G401 (cell line): ENCODE measurements at places on chromosomes 5 and 9.

DNA sequence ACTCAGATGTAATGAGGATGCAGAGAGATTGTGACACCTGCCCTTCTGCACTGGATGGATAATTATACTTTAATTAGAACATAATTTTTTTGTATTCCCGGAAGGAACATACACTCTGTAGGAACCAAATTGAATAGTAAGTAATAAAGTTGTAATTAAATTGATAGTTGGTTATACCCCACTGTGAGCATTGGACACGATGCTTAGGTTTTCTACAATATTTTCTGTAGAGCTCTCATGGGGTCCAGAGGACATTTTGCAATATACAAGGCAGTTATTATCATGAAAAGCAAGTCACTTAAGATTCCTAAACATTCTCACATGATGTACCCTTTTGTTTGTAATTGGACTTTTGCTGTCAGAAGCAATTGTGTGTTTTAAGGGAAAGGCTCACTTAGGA is 63.4 kb downstream of the DIRAS2 start:
- no peak for DNase-seq

- no peak for DNase-seq
Measured at GRCh38 chr9:115978091-115978490, 175.5 kb upstream of the PAPPA start.

GRCh38 chr9:110111868-110112267 is 96.1 kb downstream of the C9orf152 start:
- DNase-seq: no peak

DNA sequence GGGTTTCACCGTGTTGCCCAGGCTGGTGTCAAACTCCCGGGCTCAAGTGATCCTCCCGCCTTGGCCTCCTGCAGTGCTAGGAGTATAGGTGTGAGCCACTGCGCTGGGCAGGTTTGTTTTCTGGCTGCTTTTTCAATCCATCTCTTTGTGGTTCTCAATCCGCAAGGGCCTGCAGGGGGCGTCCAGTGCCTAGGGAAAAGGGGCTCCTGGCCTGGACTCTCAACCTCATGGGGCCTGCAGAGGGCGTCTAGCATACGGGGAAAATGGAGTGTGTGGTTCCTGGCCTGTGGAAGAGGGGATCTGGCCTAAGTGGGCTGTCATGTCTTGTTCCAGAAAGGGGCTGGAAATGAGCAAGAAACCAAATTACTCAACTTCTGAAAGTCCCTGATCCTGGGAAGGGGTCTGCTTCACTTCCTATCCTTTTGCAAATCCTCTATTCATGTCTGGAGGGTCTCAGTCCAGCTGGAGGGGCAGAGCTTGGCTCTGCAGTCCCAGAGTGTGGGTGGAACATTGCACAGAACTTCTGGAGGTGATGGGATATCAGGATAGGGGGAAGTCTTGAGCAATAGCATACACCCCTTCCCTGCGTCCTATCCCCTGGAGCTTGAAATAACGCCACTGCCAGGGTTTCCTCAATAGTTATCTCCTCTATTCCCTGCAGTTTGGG is 12.7 kb upstream of the CCL27 start:
- DNase-seq: peak; percentile 44

- DNase-seq: no peak
Measured at GRCh38 chr9:748861-749497, 92.5 kb upstream of the DMRT1 start.

DNA sequence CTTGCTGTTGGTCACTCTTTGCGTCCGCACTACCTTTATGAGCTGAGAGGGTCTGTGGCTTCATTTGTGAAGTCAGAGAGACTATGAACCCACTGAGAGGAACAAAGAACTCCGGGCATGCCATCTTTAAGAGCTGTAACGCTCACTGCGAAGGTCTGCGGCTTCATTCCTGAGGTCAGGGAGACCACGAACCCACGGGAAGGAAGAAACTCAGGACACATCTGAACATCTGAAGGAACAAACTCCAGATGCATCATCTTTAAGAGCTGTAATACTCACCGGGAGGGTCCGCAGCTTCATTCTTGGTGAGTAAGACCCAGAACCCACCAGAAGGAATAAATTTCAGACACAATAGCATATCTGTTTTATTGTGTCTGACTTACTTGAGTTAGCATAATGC is 19.2 kb downstream of the GCNT1 start:
- no peak for DNase-seq

DNA sequence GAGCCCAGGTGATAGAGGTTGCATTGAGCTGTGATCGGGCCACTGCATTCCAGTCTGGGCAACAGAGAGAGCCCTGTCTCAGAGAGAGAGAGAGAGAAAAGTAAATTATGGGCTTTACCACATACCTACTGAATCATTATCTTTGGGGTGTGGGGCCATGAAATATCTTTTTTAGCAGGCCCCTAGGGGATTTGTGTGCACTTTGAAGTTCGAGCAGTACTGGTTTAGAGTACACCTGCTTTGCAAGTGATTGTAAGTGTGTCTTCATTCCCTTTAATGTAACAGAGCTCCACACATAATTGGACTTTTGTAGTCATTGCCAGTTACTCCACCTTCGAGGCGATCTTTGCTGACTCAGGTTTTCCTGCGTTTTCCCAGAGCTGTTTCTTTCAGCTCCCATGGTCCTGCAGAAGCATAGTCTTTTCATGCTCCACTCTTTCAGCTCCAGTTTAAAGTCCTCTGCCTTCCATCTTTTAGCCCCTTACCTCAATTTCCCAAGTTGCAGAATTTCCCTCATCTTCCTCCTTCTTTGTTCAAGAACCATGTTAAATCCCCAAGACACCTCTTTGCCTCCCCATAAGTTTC is 24.0 kb upstream of the FRMPD1 start:
- DNase-seq: no peak

- DNase-seq: no peak
Measured at GRCh38 chr5:13990896-13991295, 46.4 kb upstream of the DNAH5 start.

DNA sequence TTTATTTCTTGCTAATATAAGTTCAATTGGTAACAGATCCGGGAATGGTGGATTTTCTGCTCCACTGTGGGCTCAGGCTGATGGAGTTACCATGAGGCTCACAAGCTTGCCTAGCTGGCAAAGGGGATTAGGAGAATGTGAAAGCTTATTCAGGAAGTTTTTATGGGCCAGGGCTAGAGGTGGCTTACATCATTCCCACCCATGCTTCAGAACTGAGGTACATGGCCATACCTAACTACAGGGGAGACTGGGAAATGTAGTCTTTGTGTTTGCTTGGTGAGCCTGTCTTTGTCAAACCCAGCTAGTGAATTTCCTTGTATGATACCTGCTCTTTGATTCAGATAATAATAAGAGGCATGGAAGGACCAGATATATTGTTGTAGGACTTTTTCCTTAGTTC is 105.9 kb upstream of the DHFR start:
- DNase-seq: no peak

GRCh38 chr5:157859227-157859575 is 256 bp upstream of the CLINT1 start:
- DNase-seq: no peak

DNA sequence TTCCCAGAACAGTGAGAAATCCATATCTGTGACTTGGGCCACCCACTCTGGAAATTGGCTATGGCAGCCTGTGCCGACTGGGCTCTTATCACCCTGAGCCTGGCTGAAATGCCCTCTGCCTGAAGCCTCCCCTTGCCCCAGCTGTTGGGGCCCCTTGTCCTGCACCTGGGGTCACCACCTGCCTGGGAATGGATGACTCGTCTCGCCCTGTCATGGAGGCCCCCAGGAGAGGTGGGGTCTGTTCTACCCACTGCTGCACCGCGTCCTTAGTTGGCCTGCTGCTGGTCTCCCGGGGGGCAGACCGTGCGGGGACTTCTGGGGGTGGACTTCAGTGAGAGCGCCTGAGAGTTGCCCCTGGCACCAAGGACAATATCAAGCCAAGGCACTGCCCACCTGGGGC is 46.6 kb upstream of the COL5A1 start:
- DNase-seq: no peak

- DNase-seq: no peak
Measured at GRCh38 chr9:137391411-137391754, 31.6 kb downstream of the EXD3 start.

DNA sequence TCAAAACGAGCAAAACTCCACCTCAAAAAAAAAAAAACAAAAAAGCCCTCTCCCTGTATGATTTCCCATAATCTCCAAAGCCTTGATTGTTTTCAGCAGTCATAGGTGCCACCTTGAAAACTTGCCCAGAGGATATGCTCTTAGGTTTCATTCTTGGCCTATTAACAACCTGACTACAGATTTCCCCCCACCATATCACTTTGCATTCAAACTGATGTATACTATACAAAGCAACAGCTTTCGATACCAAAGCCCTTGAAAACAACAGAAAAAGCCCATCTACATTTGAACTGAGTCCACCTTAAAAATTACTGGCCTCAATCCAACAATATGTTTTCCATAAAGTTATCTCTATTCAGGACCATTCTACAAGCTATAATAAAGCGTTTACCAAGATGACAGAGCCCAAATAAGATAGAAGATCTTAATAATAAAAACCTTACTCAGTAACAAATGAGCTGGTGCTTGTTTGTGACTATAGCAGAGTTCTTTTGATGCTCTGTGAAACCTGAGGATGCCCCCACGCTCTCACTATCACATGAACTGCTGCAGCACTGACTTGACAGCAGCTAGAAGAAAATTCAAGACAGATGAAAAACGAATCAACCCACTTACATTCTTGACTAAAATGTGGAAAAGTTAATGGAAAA is 44.4 kb downstream of the FNBP1 start:
- DNase-seq: peak; percentile 49

DNA sequence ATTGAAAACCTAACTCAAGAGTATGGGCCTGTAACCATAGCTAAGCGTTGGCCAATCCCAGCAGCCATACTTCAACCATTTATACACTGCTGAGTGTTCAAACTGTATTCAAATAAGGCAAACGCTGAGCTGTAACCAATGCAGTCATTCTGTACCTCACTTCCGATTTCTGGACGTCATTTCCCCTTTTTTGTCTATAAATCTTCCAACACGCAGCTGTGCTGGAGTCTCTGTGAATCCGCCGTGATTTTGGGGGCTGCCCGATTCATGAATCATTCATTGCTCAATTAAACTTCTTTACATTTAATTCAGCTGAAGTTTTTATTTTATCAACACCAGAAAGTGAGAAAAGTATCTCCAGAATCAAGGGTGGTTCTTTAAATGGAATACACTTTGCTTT is 31.7 kb downstream of the MTX3 start:
- no peak for DNase-seq

- no peak for DNase-seq
Measured at GRCh38 chr5:40547994-40548575, 131.6 kb upstream of the PTGER4 start.

DNA sequence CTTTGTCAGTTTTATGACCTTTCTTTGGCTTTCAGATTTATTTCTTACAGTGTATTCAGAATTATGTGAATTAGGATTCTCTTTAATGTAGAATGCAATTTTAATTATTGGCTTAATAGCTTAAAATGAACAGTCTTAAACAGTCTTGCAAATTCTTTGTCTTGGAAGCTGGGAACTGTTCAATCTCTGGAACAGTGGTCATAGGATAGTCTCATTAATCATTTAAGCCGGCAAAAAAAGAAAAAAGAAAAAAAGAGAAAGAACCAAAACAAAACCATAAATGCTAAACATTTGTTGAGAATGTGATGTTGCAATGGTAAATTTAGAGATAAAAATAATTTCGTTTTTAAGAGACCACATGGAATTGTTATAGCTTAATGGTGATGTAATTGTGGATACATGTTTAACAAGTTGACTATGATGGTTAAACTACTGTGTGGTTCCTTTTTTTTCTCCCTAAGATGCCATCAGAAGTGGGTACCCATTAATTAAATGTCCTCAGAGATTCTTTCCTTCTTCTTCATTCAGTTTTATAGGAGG is 61.6 kb downstream of the NNT start:
- no peak for DNase-seq

GRCh38 chr5:135930949-135931295 is 23.9 kb downstream of the LECT2 start:
- DNase-seq: no peak

DNA sequence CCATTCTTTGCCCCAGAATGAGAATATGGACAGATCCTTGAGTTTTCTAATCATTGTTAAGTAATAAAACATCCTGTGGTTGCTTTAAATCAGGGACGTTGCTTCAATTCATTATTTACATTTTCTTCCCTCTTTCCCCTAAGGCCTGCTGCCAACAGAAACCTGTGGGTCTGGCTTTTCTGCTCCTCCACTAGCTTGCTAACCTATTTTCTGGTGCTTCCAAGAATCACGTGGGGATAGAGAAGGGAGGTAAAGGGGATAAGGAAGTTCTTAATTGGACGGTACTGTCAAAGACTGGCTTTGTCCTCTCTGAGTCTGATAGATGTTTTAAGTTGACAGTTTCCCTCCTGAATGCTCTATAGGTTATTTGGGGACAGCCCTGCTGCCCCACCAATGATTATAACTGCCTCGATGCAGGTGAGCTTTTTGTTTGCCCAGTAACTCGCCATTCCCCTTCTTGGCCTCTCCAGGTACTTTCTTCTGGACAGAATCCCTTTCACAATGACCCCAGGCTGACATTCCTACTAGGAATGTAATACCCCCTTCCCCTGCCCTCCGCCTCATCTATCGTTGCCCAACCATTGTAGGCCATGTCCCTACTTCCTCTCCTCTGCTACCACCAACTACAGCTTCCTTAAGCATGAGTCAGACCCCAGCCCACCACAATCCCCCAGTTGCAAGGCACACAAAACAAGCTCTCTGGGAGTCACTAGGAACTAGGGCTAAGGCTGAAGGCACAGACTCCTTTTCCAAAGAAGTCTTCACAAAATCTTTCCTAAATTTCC is 19.9 kb upstream of the CPEB4 start:
- no peak for DNase-seq

DNA sequence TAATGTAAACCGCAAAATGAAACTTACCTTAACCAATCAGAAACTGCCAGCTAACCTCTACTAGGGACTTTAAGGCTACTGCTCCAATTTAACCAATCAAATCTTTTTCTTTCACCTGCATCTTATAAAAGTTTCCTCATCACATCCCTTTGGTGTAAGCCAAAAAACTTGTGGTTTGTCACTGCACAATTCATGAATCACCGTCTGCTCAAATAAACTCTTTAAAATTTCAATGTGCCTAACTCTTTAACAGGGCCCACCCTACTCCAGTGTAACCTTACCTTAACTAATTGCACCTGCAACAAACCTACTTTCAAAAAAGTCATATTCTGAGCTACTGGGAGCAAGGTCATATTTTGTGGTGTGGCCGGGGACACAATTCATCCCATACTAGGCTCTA is 172.2 kb upstream of the GRAMD2B start:
- DNase-seq: no peak

GRCh38 chr5:138943599-138944173 is 68.6 kb upstream of the LRRTM2 start:
- no peak for DNase-seq

GRCh38 chr9:4939118-4939561 is 45.9 kb upstream of the JAK2 start:
- DNase-seq: no peak
